Ecto neural progenitor cell (in vitro differentiated cells): ENCODE measurements at places on chromosomes 1 and 21.

DNA sequence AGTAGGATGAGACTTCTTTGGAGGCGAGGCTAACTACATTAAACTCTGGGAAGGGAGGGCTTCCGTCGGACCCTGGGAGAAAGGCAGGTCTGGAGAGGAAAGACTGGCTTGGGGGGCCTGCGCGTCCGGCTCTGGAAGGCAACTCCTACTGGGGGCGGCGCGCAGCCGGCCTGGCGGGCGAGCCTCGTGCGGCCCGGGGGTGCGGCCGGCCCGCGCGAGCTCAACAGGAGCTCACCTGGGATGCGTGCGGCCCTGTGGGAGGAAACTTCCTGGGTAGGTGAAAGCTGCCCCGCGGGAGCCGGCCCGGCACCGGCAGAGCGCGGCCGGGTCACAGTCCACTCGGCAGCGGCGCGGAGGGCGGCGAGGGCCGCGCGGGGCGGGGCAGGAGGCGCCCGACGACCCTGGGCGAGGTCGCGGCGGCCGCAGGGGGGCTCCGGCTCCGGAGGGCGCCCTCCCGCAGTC, 449 bp downstream of the EPS15 start:
- DNase-seq: no peak

- no peak for DNase-seq
These were observed 345.1 kb upstream of the SNX7 start for GRCh38 chr1:98316286-98316905.

- DNase-seq: peak; percentile 80
These were observed 72.8 kb upstream of the PAX7 start for GRCh38 chr1:18557621-18558465.

- no peak for DNase-seq
These were observed 1.4 kb upstream of the EVI5 start for GRCh38 chr1:92786111-92786901.

- no peak for DNase-seq
These were observed 8.6 kb downstream of the FNDC5 start for GRCh38 chr1:32861904-32862695.
